ENCODE measurements at places on chromosomes 7 and 10. TPM values are rescaled to one million over a fixed set of nuclear protein-coding genes. Genes with fewer than 3 reads are reported as not detected.
A peak's percentile ranks its signal among the peaks of the same experiment; 100 is the strongest.

DNA sequence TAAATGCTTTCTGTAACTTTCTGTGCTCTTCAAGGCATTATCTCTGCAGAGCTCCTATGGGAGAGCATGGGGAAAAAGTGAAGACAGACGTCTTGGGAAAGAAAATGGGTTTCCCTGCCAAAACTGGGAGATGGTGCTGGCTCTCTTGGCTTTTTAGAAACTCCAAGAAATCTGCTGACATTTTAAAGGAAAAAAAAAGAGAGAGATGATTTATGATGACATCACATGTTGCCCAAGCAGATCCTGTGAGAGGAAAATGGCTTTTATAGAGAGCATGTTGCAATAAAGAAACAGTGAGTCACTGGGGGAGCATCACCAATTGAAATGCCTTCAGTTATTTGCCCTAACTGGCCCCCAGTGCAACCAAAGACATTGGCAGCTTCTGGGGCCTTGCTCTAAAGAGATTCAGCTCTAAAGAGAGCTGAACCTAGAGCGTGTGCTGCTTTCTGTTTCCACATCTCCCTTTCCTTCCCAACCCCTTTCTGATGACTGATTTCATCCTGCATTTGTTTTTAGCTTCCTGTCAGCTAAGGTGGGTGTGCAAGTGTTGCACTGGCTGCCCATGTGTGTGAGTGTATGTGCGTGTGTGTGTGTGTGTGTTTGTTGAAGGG, 37.7 kb downstream of the LRMDA start:
- peak; percentile 59 for DNase-seq

- peak; percentile 7 for DNase-seq
These were observed 1.4 kb upstream of the CREB5 start for GRCh38 chr7:28410628-28411531.

GRCh38 chr7:136594739-136595144, 273.7 kb upstream of the CHRM2 start:
- no peak for DNase-seq

- DNase-seq: no peak
These were observed 10.1 kb downstream of the LRRC18 start for GRCh38 chr10:48929413-48929990.

- no peak for DNase-seq
These were observed 448.9 kb downstream of the ADRA2A start for GRCh38 chr10:111525696-111526095.

The MRPS17 gene
- 28.7 TPM for polyA plus RNA-seq

The HYAL4 gene
- polyA plus RNA-seq: not detected

The HTRA1 gene
- 31.9 TPM for polyA plus RNA-seq

The TET1 gene
- polyA plus RNA-seq: 0.45 TPM

The PNLIPRP1 gene
- not detected for polyA plus RNA-seq

The ACTA2 gene
- 25.9 TPM for polyA plus RNA-seq
